ENCODE measurements at places on chromosomes 3 and 15.

DNA sequence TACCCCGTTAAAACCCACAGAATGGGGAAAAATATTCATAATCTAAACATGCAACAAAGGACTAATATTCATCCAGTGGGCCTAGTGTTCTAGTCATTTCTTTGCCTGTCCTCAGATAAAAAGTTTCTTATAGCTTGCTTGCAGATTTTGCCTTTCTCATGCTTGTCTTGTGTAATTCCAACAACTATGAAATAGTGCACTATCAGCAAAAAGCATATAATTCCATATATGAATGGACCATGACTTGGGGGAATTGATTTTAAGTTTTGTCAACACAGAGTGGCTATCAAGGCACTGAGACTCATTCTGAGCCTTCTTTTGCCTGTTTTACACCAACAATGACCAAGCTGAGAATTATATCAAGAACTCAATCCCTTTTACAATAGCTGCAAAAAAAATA is 278.6 kb upstream of the GPR149 start:
- no peak for DNase-seq

- DNase-seq: no peak
Observed at GRCh38 chr15:76844096-76844495, 61.0 kb downstream of the SCAPER start.

DNA sequence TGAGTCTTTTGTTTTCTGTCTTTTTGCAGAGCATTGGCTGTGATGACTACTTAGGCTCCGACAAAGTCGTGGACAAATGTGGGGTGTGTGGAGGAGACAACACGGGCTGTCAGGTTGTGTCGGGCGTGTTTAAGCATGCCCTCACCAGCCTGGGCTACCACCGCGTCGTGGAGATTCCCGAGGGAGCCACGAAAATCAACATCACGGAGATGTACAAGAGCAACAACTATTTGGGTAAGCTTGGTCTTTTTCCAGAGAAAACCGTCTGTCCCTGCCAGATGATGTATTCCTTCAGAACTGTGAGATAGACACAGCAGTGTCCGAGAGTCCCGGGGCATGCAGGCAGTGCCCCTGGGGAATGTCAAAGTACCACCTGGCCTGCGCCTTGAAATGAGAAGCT is 149.9 kb upstream of the NR2E3 start:
- no peak for DNase-seq

DNA sequence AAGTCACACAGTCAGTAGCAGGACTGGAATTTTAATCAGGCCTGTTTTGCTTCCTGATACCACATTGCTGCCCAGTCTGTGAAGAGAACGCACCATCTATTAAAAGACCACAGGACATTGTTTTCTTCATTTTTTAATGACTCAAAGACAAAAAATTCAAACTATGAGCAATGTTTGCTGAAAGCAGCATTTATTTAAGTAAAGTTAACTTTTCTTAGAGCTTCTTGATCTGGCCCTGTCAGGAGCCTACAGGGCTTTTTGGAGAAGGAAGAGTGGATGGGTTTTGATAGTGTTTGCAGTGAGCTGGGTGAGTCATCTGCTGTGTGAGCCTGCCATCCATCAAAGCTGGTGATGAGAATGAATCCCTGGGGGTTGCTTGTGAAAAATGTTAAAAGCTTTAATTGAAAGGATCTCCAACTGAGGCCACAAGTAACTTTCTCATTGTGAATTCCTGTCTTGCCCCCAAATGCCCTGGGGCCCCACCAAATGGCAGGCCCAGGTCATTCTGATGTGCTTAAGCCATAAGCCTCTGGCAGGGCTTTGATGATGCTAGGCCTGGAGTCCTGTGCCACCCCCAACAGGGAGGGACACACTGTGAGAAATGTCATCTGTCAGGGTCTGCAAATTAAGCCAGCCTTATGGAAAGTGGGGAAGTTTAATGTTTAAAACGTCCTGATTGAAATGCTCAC is 136.2 kb upstream of the PFN2 start:
- peak; percentile 5 for DNase-seq

- no peak for DNase-seq
Observed at GRCh38 chr3:49269443-49270155, 7.4 kb downstream of the C3orf62 start.

- DNase-seq: no peak
Observed at GRCh38 chr15:67520321-67521028, 456 bp upstream of the C15orf61 start.

GRCh38 chr15:94239474-94239873 is 8.1 kb downstream of the MCTP2 start:
- DNase-seq: no peak

- DNase-seq: no peak
Observed at GRCh38 chr15:29043736-29044502, 158.1 kb downstream of the APBA2 start.

- DNase-seq: no peak
Observed at GRCh38 chr3:18716101-18716500, 291.0 kb upstream of the SATB1 start.

DNA sequence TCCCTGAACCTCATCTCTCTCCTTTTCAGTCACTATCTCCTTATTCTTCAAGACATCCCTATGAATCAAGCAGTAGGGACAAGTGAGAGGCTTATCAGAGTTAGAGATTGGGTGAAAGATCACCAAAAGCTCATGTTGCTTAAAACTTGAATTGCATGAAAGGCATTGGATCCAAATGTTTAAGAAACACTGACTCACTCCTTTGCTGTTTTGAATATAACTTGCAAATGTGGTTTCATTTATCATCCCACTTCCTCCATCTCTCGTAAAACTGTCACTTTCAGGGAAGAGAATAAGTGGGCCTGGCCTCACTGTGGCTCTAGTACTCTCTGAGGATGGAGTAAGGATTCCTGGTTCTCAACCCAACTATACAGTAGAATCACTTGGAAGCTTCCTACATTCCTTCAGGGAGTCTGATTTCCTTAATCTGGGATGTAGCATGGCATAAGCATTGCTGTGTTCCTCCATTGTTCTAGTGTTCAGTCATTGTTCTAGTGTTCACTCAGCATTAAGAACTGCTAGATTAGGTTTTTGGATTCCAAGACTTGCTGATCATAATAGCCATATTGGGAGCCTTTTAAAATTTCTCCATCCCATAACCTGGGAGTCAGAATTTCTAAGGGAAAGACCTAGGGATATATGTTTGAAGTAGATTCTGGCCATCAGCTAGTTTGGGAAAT is 171.8 kb downstream of the TMEM108 start:
- DNase-seq: peak; percentile 66

- DNase-seq: no peak
Observed at GRCh38 chr3:123347691-123348264, 101.1 kb downstream of the ADCY5 start.

DNA sequence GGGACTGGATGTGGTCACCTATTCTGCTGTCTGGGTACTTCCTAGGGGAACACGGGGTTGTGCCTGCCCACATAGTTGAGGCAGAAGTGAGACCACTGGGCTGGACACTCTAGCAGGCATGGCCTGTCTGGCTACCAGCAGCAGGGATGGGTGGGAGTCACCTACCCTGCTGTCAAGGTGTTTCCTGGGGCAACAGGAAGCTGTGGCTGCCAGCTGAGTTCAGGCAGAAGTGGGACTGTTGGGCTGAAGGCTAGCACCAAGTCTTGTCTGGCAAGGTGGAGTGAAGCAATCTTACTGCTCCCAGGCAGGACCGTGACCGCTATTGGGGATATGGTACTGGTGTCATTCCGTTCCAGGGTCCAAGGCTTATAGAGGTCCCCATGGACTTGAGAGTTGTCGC is 20.3 kb upstream of the ZDHHC23 start:
- DNase-seq: peak; percentile 40

DNA sequence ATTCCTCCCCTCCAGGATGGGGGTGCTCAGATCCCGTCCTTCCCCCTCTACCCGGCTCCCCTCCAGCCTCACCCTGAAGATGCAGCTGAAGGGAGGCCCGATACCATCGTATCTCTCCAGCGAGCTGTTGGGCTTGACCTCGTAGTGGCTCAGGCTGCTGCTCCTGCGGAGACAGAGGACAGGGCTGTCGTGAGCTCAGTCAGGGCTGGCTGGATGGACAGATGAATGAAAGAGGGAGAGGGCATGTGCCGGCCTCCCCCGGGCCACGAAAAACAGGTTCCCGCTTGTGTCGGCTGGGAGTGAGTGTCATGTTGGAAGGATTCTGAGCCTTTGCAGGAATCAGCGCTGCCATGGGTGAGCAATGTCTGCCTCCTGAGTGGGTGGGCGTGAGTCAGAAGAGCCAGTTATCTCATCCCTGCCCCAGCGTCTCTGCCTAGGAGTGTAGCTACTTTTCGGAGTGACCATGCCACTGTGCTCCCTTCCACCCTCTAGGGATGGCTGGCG is 35.2 kb downstream of the FEM1B start:
- no peak for DNase-seq

DNA sequence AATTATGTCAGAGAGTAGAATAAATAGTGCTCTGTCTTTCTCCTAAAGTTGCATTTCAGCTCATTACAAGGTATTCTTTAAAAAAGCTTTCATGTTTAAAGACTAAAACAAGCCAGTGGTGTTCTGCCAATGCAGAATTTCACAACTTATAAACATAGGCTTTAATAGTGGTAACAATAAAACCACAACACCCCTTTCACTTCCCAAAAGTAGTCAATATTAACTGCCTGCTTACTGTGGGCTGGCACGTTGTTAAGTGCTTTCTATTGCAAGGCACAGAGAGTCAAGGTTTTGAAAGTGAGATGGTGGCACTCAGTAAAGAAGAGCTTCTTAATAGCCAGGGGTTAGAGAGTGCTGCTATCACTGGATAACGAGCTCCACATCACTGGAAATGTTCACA is 8.4 kb upstream of the RTP1 start:
- no peak for DNase-seq

GRCh38 chr3:189947948-189948723 is 172.6 kb downstream of the P3H2 start:
- peak; percentile 30 for DNase-seq

GRCh38 chr15:80673561-80674244 is 21.4 kb upstream of the ABHD17C start:
- DNase-seq: no peak

DNA sequence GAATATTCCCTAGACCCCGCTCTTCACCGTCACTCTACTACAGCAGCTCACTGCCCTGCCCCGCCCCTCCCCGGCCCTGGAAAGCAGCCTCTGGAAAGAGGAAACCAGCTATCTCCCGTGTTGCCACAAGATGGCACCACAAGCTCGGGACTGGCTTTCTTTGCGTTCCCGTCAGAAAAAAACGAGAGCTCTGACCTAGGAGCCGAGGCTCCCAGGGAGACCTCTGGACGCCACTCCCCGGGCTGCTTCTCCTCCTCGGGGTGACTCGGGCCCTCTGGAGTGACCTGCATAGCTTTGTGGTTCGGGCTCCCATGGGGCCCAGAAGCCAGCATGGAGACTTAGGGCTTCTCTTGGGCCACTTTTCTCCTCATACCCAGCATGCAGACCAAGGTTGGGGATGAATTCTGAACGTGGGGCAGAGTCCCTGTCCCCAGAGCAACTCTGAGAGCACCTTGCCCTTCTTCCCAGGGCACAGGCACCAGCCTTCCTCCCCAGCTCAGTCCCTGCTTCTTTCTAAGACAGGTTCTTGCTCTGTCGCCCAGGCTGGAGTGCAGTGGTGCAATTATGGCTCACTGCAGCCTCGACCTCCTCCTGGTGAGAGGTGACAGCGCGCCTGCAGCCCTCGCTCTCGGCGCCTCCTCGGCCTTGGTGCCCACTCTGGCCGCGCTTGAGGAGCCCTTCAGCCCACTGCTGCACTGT is 19.0 kb downstream of the STOML1 start:
- peak; percentile 97 for DNase-seq

DNA sequence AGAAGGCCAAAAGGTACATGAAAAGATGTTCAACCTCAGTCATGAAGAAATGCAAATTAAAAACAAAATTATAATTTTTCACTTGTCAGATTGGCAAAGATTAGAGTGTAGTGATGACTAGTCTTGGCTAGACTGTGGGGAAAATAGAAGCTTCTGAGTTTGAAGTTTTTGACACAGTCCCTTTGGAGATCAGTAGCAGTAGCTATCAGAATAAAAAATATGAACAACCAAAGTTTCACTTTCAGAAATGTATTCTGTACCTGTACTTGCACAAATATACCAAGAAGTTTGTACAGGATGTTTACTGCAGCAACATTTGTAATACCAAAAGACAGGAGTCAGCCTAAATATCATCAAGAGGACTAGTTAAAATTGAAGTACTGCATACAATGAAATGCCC is 14.1 kb downstream of the ATP2C1 start:
- DNase-seq: no peak

- no peak for DNase-seq
Observed at GRCh38 chr3:174408310-174408709, 450.8 kb upstream of the NAALADL2 start.

- no peak for DNase-seq
Observed at GRCh38 chr15:92907229-92907628, 7.1 kb downstream of the CHD2 start.

DNA sequence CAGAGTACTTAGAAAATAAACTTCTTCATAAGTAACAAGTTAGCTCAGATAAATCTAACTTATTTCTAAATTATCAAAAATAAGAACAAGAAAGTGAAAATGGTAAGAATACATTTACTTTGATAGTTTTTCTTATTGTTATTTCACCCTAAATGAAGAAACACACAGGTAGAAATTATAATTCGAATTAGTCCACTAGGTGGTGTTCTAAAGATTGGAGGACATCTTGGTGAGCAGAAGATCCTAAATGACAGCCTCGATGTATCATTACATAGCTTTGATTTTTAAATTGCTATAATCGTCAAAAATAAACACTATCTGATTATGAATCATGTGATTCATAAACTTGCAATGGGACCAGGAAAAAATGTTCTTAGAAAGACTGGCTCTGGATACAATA is 280.8 kb upstream of the UBE2E2 start:
- DNase-seq: peak; percentile 5

DNA sequence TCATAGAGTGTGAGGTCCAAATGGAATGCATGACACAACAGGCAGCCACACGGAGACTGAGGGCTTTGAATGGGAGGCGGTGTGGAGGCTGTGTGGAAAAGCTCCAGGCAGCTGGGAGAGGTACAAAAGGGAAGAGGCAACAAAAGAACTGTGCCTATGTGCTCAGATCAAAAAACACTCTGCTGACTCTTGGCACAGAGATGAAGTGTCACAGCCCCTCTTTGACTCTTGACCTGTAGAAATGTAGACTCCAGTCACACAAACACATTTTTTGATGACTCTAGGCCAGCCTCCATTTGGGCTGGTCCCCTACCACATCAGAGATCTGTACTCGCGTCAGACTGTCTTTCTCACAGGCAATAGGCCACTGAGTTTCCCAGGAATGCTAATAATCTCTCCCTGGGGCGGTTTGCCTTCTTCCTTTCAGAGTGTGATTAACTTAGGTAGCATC is 456.0 kb downstream of the TUSC7 start:
- DNase-seq: no peak

DNA sequence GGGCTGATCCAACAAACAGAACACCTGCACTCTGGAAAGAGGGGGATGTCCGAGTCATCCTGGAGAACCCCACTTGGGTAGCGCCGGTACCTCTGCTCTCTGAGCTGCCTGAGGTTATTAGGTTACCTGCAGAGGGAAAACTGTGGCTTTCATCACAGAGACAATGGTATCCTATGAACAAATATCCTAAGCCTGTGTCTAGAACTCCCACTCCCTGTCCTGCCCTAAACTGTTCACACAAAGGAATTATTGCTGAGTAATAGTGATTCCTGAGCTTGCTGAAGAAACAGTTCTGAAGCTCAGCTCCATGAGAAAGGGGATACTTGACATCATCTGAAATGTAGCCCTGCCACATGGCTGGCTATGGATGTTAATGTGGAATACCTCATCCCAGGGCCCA is 31.9 kb upstream of the WNT5A start:
- no peak for DNase-seq
